T-cell (primary cell): ENCODE measurements at places on chromosomes 11 and 22. TPM values are rescaled to one million over a fixed set of nuclear protein-coding genes. Genes with fewer than 3 reads are reported as not detected.

- no peak for DNase-seq
Observed at GRCh38 chr11:6397636-6398035, 7.4 kb downstream of the SMPD1 start.

CSNK1E gene
- 142 TPM for total RNA-seq

MRGPRF gene
- total RNA-seq, result not detected

OR51T1 gene
- not detected for total RNA-seq
